ENCODE measurements at places on chromosomes 6 and 20.

DNA sequence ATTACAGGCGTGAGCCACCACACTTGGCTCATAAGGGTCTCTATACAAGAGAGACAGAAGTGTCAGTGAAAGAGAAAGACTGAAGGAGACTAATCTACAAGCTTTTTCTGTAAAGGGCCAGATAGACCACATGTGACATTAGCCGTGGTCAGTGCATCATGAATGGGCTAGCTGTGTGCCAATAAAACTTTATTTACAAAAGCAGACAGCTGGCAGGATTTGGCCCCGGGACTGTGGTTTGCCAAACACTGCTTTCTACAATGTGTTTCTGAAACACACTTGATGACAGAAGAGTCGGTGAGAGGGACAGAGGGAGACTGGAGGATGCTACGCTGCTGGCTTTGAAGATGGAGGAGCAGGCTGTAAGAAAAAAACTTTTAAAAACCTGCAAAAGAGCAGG is 285.4 kb downstream of the TFAP2C start:
- DNase-seq: no peak

DNA sequence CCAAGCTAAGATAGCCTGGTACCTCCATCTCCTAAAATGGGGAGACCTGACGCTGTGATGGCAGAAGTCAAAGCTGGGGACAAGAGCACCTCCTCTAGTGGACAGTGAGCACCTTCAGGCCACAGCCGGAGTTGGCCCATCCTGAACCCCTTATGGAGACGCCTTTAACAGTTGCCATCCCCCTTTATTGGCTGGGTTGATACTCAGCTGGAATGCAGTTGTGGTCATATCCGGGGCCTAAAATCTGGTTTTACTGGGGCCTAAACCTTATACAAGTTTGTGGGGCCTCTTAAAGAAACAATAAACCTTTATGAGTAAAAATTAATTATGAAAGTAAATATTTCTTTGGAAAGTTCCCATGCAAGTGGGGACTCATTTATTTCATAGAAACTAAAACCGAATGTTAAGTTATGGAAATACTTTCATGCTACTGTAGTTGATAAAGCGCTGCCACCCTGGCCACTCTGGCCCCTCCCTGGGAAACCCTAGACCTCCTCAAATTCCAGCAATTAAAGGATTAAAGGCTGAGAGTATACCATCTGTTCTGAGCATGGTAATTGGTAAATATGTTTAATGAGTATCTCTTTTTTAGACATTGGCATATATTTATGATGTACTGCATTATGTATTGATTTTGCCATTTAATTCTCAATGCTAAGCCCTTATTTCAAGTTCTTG is 95.1 kb upstream of the SASH1 start:
- DNase-seq: no peak

DNA sequence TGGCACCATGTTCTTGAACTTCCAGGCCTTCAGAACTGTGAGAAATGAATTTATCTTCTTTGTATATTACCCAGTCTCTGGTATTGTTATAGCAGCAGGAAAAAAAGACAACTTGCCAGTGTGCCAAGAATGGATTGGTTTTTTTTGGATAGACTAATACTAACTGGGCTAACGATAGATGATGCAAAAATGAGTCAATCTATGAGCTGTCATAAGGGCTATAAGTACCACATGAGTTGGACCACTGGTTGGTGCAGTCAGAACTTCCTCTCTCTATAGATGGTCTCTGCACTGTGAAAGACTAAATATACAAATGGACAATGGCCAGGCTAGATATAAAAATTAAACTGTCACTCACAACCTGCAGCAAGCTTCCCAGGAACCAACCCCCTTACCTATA is 87.6 kb upstream of the COL21A1 start:
- DNase-seq: no peak

GRCh38 chr20:14879020-14879697 is 541.7 kb upstream of the FLRT3 start:
- DNase-seq: no peak

DNA sequence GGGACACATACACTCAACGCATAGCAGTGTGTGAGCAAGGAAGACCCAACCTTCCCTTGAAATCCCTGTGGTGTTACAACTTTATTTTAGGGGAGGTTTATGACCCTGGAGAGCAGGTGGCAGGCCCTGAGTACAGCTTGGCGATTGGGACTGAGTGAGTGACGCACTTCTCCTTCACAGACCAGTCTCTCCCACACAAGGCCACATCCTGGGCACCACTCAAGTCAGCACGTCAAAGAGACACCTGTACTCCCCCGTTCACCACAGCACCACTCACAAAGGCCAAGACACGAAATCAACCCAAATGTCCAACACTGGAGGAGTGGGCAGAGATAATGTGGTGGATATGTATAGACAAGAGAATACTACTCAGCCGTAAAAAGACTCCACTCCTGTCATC is 57.0 kb upstream of the FRMD1 start:
- no peak for DNase-seq

DNA sequence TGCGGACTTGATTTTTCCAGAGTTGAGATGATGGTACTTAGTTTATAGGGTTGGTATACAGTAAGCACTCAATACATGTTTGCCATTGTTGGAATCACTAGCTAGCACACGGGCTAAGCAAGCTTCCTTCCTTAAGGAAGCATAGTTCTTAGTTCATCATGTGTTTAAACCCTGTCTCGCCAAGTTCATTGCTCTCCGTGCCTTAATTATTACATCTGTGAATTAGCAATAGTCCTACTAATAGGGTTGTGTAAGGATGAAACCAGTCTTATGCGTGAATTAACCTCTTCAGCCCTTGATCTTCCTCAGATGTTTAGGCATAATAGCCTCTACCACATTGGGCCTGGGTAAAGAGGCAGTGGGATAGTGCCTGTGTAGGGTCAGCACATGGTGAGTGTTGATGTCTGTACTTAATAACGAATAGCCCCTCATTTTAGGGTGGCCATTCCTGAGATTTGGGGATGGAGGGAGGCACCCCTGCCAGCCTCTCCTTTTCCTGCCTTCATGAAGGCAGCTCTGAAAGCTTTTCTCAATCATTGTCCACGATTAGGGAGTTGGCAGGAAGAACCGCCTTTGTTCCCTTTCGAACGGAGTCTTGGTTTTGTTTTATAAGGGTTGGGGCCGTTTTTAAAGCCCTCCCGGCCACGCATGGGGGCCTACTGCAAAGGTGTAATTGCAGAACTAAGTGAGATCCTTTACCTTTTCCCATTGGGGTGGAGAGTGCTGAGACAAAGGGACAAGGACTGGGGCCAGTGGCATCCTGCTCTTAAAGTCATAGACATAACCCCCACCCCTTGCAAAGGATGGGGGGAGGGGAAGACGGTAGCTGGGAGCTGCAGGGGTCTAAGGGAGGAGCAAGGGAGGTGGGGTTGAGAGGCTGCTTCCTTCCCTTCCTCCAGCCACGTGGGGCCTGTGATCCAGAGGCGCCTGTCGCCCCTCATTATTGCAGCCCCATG is 2.1 kb downstream of the DNMT3B start:
- no peak for DNase-seq

DNA sequence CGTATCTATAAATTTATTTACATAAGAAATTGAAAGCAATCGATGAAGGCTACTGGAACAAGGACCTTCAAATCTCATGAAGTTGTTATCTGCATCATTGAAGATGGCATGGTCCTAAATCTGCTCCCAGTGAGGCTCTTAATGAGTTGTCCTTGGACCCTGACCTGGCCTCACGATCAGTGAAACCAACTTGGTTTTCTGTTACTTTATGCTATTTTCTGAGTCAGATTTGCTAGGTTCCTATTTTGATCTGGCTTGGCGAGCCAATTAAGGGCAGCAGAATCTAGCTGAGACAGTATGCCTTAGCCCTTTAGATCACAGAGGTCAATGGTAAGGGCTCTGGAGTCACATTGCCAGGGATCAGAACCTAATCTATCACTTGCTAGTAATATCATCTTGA is 30.1 kb upstream of the NOX3 start:
- no peak for DNase-seq

- DNase-seq: no peak
Measured at GRCh38 chr6:105882121-105882803, 203.9 kb upstream of the PRDM1 start.

- DNase-seq: no peak
Measured at GRCh38 chr6:107156617-107157016, 41.3 kb upstream of the BEND3 start.

DNA sequence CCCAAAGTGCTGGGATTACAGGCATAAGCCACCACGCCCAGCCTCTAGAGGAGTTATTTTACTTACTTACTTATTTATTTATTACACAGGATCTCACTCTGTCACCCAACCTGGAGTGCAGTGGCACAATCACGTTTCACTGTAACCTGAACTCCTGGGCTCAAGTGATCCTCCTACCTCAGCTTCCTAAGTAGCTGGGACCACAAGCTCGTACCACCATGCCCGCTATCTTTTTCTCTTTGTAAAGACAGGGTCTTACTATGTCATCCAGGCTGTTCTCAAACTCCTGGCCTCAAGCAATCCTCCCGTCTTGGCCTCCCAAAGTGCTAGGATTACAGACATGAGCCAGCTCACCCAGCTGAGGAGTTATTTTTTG is 1.6 kb upstream of the TRIB3 start:
- no peak for DNase-seq

DNA sequence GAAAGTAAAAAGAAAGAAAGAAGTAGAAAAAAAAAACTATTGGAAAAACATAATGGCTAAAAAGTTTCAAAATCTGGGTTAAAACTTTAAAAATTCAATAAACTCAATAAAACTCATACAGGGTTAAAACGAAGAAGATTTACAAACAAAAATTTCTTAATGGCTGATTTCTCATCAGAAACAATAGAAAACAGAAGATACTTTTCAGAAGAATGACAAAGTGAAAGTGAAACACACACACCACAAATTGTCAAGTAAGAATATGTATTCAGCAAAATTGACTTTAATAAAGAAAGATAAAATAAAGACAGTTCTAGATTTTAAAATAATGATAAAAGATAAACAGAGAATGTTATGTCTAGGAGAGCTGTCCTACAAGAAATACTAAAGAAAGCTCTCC is 618.9 kb upstream of the GJE1 start:
- DNase-seq: no peak

DNA sequence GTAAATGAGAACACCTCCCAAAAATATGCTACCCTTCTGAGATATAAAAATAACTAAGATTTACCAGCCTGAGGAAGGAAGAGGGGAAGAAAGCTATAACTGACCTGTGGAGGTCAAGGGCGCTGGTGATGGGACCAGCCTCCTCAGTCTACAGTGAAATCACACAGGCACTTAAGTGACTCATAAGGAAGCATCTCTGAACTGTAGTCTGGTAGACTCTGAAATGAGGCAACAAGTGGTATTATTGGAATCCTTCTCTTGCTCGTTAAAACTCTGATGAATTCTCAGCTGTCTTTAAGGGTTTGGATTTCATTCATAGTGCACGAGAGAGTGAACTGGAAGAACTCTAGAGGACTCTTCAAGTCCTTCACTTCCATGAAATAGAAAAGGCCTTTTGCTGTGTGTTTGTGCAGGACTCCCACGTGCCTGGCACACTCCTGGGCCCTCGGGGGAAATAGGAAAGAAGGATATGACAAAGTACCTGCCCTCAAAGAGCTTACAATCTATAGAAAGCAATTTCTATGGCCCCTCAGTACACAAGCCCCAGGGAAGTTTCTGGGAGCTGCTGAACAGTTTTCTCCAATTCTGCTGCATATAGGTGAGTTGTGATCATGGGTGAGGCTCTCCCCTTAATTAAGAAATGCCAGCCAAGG is 231.8 kb upstream of the RREB1 start:
- no peak for DNase-seq

GRCh38 chr6:24960991-24961475 is 25.3 kb upstream of the RIPOR2 start:
- no peak for DNase-seq

DNA sequence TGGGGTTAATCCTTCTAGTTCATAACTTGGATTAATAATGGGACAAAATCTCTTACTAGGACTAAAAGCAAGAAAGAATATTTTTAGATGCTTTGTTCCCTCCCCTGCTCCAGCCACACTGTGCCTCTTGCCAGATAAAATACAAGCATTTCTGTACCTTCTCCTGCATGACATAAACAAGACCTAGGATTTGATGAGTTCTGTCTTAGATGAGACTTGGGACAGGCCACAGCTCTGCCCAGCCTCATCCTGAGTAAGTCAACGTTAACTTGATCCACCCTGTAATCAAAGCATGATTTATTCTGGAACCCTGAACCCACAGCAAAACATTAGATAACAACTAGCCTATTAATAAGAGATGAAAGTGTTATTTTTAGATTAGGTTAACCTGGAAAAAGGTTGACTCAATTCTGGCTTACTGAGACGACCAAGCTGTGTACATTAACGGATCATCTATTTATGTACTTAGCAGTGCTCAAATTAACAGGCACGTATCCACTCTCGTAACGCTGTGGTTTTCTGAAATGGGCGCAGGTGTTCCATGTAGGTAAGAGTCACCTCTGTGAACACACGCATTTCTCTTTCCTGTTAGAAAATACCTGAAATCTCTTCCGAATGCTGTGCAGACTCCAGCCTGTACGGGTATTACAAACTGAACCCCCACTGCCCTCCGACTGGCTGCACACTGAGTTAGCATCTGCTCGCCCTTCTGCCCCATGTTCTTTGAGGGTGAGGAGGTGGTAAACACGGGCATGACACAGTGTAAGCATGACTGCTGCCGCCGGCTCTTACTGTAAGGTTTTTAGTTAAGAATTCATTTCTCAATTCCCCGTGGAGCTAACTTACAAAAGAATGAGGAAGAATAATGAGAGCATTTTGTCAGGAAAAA is 132.1 kb upstream of the FOXQ1 start:
- DNase-seq: no peak

GRCh38 chr6:77298283-77298682 is 165.0 kb downstream of the HTR1B start:
- DNase-seq: no peak

DNA sequence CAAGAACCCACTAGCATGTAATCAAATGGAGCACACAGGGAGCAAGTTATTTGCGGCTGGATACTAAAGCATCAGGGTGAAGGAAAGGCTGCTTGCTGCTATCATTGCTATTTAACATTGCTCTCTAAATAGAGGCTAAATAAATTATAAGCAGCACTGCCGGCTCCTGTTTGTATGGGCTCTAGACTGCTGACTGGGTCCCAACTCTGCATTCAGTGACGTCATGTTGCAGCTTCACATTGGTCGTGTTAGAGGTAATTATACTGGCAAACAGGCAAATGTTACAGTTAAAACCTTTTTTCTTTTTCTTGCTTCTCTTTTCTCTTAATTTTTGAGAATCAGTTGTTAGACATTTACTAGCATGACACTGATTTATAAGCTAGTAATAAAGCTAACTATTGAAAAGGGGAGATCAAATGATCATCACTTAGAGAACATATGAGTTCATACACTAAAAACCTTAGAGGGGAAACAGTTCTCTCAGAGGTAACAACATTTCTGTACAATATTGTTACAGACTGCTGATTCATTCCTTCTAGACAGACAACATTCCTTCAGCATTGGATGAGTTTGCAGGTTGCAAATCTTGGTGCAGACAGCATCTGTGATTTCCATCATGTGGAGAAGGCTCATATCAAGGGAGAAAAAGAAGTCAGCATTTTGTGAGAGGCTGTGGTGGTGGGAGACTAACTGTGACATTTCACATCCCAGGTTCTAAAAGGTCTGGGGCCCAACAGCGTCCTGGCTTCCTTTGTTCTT is 15.9 kb downstream of the RFPL4B start:
- no peak for DNase-seq

GRCh38 chr6:86459978-86460377 is 477.4 kb upstream of the HTR1E start:
- no peak for DNase-seq

GRCh38 chr6:15359335-15359862 is 113.5 kb downstream of the JARID2 start:
- DNase-seq: no peak

- DNase-seq: no peak
Measured at GRCh38 chr6:120774275-120774674, 560.0 kb downstream of the TBC1D32 start.

Data from stimulated activated CD4-positive, alpha-beta T cell treated with anti-CD3 and anti-CD28 coated beads, Interleukin-12 subunit alpha, Interleukin-12 subunit beta, amount 100 ng/mL, for 24 hours (primary cell).